ENCODE measurements at places on chromosomes 12 and 14. TPM values are rescaled to one million over a fixed set of nuclear protein-coding genes. Genes with fewer than 3 reads are reported as not detected.

RTL1 gene
- not detected for total RNA-seq

RBP5 gene
- total RNA-seq, result 0.38 TPM

NRIP2 gene
- total RNA-seq, result not detected

REP15 gene
- 0.97 TPM for total RNA-seq
